Choroid plexus epithelial cell (primary cell): ENCODE measurements at places on chromosomes 3 and 15.

DNA sequence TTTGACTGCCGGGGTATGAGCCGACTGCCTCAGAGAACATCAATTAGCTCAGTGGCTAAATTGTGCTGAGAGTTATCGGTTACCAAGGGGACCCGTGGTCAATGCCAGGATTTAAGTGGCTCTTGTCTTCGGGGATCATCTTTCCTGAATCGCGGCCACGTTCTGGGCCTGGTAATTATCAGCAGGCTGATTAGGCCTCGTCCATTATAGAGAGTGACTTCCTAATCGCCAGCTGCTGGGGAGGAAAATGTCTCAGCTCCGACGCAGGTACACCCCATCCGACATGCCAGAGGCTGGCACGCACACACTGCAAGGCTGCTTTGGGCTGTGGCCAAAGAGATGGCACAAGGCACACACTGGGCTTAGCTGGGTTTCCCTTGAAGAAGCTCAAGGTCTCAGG lies 10.6 kb downstream of the TRH start:
- no peak for DNase-seq

DNA sequence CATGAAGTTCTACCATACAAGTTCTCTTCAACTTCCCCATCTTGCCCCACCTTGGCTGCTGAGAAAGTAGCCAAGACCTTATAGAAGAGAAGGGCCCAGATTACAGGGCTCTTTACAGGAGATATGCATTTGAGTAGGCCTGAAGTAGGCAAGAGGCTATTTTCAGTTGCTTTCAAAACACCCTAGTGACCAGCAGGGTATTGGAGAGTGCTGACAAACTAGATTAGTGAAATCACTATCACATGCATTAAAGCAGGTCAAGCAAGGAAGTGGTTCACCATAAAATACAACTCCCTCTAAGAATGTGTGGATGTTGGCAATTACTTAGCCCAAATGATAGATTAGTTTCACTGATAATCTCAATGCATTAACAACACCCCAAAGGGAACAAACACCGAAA lies 2.7 kb upstream of the LZTFL1 start:
- no peak for DNase-seq

DNA sequence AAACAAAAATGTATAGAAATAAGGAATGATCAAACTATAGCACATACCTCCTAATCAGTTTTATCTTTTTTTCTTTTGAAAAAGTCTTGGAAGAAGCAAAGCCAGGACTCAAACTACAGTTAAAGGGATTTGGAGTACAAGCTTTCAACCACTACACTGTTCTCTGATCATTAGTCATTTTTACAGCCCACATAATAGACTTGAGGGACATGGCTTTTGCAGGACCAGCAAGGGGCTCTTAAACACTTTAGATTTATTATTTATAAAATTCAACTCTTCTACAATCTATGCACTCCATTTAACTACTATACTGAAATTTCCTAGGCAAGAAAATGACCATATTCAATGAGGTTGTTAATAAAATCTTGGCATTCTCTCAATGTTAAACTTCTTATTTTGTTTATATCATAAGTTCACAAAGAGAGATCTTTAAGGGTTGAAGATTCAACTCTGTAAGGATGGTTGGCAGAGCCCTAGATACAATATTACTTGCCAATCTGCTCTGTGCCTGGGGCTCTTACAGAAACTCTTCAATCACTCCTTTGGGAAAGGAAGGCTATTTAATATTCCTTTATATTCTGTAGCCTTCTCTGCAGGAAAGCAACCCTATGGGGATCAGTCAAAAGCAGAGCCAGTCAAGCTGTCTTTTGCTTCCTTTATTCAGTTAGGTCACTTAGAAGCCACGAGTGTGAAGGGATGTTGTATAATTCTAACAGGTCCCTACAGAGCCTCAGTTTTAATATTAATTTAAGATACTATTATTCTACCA lies 557.7 kb upstream of the SGO1 start:
- DNase-seq: no peak

GRCh38 chr3:52451237-52452083 lies 2.4 kb downstream of the TNNC1 start:
- no peak for DNase-seq

- DNase-seq: no peak
Measured at GRCh38 chr3:52150357-52150756, 3.9 kb downstream of the POC1A start.

DNA sequence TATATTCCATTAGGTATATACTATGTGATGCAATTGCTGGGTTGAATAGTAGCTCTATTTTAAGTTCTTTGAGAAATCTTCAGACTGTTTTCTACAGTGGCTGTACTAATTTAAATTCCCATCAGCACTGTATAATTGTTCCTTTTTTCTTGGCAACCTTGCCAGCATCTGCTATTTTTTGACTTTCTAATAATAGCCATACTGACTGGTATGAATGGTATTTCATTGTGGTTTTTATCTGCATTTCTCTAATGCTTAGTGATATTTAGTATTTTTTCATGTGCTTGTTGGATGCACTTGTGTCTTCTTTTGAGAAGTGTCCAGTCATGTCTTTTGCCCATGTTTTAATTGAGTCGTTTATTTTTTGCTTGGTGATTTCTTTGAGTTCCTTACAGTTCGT lies 145.1 kb upstream of the PLSCR5 start:
- DNase-seq: peak; percentile 80

GRCh38 chr15:41543521-41543870 lies 561 bp downstream of the RPAP1 start:
- no peak for DNase-seq
